ENCODE measurements at places on chromosomes 11 and 22.

- DNase-seq, result no peak
These were observed 29.5 kb downstream of the OR2AG2 start for GRCh38 chr11:6742260-6742659.

DNA sequence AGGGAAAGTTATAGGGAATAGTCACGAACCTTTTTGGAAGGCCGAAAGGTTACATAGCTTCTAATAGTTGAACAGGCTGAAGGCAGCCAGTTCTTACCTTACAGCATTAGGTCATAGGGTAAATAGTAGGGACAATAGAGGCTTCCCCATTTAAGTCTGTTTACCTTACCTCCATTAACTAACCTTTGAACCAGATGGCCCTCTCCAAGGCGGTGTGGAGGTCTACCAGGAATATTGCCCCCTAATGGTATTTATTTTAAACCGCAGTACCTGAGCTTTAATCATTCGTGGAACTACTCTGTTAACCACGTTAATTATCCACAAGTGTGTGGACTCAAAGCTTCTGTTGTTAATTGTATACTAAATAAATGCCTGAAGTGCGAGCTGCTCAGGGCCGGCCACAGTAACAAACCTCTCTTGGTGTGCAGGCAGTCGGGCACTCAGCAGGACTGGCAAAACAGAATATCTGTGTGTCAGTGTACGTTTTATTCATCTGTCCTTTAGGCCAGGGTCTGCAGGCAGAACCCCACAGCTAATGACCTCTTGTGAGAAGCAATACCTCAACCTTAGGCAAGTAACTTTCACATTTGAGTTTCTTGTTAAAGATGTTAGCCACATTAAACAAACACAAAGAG is 81.7 kb downstream of the PRCP start:
- no peak for DNase-seq

GRCh38 chr11:57432714-57433163 is 5.8 kb upstream of the SLC43A3 start:
- no peak for DNase-seq

GRCh38 chr22:33598821-33599220 is 321.5 kb downstream of the LARGE1 start:
- no peak for DNase-seq

GRCh38 chr11:2774173-2775082 is 74.6 kb upstream of the KCNQ1OT1 start:
- DNase-seq, result no peak

DNA sequence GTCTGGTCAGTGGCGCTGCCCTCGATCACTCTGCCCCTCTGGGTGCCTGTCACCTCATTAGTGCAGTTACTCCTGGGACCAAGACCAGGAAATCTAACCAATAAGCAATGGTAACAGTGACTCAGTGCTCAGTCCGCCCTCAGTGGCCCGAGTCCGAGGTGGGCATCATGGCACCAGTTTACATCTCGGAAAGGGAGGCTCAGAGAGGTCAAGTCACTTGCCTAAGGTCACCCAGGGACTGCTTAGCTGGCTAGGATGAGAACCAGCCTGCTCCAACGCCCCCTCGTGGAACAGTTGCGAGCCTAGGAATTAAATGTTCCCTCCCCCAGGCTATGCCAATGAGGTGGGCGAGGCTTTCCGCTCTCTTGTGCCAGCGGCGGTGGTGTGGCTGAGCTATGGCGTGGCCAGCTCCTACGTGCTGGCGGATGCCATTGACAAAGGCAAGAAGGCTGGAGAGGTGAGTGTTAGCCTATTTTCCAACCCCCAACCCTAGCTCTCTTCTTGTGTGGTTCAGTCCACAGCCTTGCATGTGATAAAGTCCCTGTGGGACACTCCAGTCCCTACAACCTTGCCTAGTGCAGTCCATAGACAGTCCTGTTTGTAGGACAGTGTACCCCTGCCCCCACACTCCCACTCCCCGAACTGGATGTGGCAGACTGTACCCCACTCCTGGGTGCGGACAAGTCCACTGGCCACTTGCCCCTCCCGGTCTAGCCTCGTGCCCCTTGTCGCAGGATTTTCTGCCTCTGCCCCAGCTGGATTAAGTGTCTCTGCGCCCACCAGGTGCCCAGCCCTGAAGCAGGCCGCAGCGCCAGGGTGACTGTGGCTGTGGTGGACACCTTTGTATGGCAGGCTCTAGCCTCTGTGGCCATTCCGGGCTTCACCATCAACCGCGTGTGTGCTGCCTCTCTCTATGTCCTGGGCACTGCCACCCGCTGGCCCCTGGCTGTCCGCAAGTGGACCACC is 1.1 kb downstream of the MTFP1 start:
- DNase-seq, result no peak

- DNase-seq, result no peak
These were observed 18.6 kb downstream of the TP53AIP1 start for GRCh38 chr11:128924104-128924503.

DNA sequence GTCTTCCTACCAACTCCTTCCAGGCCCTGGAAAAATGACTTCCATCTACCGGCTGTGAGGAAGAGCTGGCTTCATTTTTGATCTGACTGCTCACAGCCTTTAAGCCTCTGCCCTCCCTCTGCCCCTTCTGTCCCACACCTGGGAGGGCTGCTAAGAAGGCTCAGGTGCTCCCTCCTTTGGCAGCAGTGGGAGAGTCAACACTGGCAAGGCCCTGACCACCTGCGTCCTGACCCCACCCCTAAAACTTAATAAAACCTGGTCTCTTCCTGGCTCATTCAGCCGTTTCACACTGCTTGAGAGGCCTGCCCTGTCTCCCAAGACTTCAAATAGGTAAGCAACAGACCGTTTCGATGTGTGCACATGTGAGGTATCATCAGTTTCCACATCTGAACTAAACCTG is 52.1 kb upstream of the NFRKB start:
- no peak for DNase-seq

DNA sequence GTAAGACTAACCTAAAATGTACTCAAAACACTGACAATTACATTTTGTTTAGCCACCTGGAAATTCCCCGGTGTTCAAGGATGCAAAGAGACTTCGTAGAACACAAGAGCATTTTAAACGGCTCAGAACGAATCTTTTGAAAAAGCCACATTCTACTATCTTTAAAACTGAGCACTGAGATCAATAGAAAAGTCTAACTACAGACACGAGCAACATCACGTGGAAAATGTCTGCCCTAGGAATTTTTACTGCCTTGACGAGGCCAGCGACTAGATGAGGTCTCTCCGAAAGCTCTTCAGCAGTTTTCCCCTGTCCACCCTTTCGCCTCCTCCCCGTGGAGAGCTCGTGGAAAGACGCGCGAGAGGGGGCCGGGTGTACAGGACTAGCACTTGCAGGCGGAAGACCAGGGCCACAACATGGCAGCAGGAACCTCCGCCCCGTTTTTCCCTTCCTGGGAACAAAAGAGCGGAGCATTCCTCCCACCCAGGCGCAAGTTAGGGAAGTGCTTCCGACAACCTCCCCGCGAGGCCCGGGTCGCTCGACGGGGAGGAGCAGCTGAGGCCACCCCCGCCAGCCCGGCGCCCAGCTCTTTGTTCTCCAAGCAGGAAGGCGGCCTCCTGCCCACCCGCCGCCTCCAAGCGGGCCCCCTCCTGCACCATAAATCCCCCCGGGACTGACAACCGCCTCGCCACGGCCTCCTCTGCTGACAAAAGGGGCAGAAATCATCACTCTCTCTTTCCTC is 1.1 kb downstream of the EIF4G2 start:
- DNase-seq, result no peak

- no peak for DNase-seq
These were observed 638.8 kb upstream of the CCDC90B start for GRCh38 chr11:83924795-83925542.

- no peak for DNase-seq
These were observed 39.7 kb downstream of the FAT3 start for GRCh38 chr11:92264350-92264749.

- no peak for DNase-seq
These were observed 9.2 kb upstream of the TPCN2 start for GRCh38 chr11:69039501-69039900.

DNA sequence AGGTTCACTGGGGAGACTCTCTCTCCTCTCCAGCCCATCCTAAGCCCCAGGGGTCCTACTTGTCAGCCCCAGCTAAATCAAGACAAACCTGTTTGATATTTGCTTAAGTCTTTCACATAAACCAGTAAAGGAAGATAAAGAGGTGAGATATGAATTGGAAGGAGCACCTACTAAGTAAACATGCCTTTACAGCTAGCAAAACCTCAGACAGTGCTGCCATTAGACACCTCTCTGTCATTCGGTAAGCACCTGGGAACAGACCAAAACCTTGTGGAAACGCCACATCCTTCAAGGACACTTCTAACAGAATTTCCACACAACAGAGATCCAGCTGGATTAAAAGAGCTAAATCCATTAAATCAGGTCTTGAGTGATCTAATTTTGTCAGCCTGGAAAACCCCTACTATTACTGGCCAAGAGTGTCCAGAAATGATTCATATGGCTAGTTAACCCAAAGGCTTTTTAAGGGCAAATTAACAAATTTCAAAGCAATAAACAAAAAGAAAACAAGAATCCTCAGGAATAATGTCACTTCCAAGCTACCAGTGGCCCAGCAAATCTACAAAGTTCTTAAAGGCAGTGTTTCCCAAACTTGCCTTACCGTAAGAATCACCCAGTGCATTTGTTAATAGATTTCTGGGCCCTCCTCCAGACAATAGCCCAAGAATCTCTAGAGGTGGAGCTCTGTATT is 2.4 kb downstream of the VPS37C start:
- no peak for DNase-seq

DNA sequence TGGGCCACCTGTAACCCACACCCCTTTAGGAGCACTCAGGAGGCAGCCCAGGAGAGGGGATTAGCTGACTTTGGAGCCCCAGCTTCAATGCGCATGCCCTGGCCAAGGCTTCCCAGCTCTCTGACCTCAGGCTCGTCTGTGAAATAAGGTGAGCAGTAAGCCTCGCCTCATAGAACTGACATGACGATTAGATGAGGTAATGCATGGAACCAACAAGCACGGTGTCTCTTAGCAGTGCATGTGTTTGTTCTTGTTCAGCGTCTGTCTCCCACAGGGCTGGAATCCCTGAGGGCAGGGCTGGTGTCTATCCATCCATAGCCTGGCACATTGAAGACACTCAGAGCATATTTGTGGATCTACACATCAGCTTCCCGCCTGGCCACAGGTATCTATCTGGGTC is 415.4 kb downstream of the MN1 start:
- no peak for DNase-seq

DNA sequence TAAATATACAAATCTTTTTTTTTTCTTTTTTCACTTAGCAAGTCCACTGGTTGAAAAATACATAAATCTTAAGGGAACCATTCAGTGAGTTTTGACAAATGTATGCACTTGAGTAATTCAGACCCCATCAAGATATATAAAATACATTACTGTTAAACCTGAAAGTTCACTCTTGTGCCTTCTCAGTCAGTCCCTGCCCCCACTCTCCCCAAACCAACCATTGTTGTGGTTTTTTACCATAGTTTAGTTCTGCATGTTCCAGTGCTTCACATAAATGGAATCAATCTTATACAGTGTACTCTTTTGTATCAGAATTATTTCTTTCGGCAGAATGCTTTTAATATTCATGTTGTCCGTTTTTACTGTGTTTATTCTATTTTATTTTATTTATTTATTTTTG is 26.1 kb downstream of the RNF214 start:
- DNase-seq, result no peak

- DNase-seq, result no peak
These were observed 89.4 kb downstream of the PKNOX2 start for GRCh38 chr11:125253795-125254525.

- no peak for DNase-seq
These were observed 11.7 kb upstream of the UCP3 start for GRCh38 chr11:74020539-74020938.

DNA sequence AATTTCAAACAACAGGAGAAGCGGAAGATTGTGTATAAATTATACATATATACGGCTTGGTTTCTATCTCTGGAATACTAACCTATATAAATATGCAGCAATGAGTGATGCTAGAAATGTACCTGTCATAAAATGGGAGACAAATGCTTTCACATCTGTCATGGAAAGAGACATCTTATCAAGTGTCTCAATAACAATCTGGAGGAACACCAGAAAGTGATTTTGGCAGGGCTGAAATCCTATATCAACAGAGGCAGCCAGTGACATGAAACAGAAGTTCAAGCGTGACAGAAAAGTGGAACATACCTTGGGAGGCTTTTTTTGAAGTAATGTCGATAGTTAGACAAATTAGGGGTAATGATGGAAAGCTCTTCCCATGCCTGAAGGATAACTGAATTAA is 834.6 kb downstream of the JRKL start:
- no peak for DNase-seq

DNA sequence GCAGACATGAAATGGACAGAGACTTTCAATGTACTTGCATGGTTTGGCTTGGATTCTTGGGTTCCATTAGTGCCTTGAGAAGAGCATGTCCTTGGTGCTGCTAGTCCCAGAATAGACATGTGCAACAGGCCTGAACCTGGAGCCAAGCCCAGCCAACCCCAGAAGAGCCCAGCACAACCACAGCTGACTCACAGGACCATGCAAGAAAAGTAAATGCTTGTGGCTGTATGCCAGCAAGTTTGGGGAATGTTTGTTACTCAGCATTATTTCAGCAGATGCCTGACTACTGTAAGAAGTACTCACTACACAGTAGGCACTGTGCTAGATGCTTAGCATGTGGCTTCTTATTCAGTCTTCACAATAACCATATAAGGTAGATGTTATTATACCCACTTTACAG is 39.2 kb upstream of the HMGXB4 start:
- no peak for DNase-seq

- DNase-seq, result no peak
These were observed 207.1 kb downstream of the CASP12 start for GRCh38 chr11:104691129-104691528.

DNA sequence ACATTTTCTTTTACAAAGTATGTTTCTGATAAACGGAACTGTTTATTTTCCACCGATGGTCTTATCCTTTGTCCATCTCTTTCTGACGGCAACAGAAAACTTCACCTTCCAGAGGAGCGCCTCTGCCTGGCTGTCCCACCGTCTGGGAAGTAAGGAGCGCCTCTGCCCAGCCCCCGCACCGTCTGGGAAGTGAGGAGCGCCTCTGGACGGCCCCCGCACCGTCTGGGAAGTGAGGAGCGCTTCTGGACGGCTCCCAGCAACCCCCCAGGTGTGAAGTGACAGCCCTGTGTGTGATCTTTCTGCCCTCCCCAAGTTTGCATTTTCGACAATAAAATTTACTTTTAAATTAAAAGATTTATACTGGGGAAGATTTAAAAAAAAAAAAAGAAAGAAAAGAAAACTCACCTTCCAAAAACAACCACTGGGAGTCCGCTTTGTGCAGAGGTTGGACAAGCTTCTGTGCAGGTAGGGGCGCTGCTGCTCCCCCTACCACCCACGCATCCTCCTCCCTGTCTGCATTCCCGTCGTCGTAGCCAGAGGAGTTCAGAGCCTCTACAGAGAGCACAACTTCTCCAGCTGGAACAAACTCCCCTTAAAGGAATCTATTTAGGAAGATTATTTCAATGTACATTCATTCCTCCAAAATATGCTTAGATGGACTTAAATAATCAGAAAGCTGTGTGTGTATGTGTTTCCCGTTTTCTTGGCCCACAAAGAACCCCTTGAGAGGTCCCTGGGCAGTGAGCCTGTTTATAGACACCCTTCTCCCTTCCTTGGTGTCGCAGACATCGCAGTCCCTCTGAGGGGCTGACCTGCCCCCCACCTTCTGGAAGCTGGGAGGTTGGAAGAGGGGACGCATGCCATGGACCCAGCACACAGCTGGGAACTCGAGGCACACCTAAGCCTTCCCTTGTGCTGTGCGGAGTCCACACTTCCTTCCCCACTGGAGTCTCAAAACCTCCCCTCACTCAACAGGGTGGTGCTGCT is 849 bp upstream of the APOBEC3B start:
- DNase-seq, result no peak

- DNase-seq, result no peak
These were observed 45.7 kb downstream of the FBLN1 start for GRCh38 chr22:45548247-45548840.

GRCh38 chr11:125276619-125276976 is 112.0 kb downstream of the PKNOX2 start:
- no peak for DNase-seq

Data from cortex of kidney (tissue), 1 donor.